Heart left ventricle (tissue), 16 donors: ENCODE measurements at places on chromosomes 11 and 22. TPM values are rescaled to one million over a fixed set of nuclear protein-coding genes. Genes with fewer than 3 reads are reported as not detected.

Gene SLC6A5
- not detected for total RNA-seq

Gene RPS25
- total RNA-seq = 801 TPM

Gene OR8D4
- total RNA-seq = not detected

Gene SYT13
- total RNA-seq = 4.1 TPM

Gene PDGFD
- 24.6 TPM for total RNA-seq

DNA sequence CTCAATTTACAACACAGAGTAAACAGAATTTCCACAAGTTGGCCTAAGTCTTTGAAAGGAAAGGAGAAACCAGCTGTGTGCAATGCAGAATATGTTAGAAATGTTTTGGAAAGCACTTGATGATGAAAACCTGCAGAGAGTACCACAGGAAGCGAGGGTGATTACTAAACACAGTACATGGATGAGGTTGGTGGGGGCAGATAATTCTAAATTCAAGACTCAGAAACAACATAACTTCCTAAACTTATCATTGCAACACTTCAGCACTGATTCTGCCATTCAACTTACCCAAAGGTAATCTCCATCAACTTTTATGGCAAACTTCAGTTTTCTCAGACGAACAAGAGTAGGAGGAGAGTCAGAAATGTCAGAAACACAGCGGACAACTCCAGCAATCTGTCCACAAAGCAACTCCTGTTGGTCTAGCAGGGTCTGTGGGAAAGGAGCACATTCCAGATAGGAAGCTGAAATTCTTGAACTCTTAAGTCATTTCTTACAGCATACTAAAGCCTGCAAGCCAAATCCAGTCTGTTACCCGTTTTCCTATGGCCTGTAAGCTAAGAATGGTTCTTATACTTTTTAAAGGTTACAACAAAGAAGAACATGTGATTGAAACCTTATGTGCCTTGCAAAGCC lies 6.8 kb downstream of the HPS4 start:
- DNase-seq = no peak

GRCh38 chr11:78291503-78292108 lies 102.9 kb downstream of the USP35 start:
- no peak for DNase-seq

GRCh38 chr11:92962446-92962845 lies 7.0 kb upstream of the MTNR1B start:
- DNase-seq = no peak

GRCh38 chr11:82937554-82937953 lies 36.0 kb downstream of the DDIAS start:
- DNase-seq = no peak

- no peak for DNase-seq
Observed at GRCh38 chr11:62649486-62649885, 3.1 kb upstream of the GANAB start.

DNA sequence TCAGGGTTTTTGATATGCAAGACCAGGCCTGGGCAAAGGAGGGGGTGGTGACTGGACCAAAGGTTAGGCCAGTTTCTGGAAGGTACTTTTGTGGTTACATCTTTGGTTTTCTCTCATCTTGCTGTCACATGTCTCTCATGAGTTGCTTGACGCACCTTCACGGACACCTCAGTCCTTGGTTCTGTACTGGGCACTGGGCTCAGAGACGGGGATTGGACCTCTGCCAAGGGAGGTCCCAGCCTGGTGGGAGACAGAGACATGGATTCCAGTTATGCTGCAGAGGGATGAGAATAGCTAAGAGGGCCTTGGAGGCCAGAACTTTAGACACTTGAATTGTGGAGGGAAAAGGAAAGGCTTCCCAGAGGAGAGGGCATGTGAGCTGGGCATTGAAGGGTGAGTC lies 1.7 kb downstream of the USP35 start:
- no peak for DNase-seq

DNA sequence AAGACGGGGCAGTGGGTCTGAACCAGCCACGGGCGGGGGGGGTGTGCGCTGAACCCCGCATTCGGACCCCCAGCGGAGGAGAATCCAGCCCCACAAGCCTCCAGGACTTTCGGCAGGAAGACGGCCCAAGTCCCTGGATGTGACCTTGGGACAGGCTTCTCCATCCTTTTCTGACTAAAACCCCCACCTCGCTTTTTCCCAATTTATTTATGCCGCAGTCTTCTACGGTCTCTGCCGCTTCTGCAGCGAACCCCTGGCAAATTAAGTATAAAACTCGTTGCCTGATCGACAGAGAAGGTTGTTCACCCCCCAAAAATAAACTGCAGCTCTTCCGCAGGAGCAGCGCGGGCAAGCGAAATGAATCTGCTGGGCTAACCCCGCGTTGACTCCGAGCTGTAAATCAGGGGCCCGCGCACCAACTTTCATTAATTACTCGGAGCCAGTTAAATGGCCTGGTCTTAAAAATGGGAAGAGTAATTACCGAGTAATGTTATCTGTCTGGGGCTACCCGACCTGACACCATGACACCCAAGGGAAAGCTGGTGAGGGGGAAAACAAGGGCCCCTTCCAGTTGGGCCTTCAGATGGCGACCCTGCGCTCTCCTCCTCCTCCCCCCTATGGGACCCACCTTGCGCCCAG lies 6.6 kb downstream of the WT1 start:
- DNase-seq = no peak

GRCh38 chr11:108025387-108026080 lies 16.8 kb downstream of the CUL5 start:
- DNase-seq = no peak

DNA sequence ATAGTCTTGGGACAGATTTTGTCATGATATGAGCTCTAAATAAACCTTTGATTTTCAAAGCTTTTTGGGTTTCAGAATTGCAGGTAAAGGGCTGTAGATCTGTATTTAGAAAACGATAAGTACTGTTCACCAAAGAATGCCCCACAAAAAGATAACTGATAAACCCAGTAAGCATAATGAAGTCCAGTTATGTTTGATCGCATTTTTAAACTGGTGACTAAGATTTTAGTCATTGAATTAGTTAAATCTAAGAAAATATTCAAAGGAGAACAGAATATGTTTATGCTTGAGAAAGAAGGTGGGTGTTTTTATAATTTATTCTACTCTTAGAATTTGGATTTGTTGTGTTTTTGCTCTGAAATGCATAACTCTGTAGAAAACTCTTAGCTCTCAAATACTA lies 11.6 kb downstream of the DEPDC7 start:
- DNase-seq = no peak

DNA sequence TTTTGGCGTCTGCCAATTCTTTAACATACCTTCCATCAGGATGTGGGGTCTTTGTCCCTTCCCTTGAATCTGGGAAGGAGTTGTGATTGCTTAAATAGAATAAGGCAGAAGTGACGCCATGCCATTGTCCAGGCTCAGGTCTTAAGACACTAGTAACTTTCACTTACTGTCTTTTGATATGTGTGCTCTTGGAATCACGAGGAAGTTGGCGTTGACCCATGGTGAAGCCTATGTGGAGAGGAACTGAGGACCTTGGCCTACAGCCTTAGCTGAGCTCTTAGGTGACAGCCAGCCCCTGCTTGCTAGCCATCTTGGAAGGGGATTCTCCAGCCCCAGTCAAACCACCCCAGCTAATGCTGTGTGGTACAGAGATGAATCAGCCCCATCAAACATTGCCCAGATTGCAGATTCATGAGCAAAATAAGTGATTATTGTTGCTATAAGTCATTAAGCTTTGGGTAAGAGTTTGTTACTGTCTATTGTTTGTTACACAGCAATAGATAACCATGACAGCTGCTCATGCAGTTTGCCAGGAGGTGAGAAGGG lies 17.6 kb upstream of the CLPB start:
- no peak for DNase-seq

GRCh38 chr11:134452026-134452837 lies 40.2 kb upstream of the B3GAT1 start:
- no peak for DNase-seq
